ENCODE measurements at places on chromosomes 13 and 19. TPM values are rescaled to one million over a fixed set of nuclear protein-coding genes. Genes with fewer than 3 reads are reported as not detected.

HTR2A gene
- total RNA-seq = 0.89 TPM

DNA sequence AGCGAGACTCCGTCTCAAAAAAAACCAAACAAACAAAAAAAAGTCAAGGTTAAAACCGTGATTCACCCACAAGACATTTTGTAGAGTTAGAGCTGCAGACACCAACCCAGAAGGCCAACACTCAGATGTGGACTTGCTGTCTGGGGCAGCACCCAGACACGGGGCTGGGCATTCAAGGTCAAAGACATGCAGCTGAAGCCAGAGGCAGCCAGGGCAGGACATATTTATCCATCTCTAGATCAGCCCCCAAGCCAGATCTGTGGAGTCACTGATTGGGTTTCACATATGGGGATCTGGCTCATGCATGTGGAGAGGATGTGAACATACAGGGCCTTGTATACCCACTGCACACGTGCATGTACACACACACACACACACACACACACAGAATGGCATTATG lies 3.6 kb downstream of the KLK15 start:
- DNase-seq = no peak

DNA sequence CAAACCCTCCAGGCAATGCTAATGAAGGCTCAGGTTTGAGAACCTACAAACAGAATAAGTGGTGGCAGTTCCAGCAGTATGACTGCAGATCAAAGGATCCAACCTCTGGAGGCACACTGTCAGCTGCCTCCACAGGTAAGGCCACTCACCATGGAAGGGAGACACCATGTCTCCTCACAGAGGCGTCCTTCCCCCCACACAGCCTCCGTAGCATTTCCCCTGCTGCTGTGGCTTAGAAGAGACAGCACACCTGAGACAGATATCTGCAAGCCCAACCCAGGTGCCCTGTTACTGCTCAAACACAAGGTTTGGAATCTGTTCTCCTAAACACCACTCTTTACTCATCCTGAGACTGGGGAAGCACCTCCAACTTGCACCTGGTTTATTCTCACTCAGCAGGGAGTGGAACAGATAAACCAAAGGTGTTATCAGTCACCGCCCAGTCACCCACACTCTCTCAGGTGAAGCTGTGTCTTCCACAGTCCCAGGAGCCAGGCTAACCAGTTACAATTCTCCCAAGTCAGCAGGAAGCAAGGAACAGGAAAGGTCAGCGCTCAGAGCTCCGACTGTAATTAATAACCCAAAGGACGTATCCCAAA lies 311.2 kb downstream of the FOXO1 start:
- no peak for DNase-seq

DNA sequence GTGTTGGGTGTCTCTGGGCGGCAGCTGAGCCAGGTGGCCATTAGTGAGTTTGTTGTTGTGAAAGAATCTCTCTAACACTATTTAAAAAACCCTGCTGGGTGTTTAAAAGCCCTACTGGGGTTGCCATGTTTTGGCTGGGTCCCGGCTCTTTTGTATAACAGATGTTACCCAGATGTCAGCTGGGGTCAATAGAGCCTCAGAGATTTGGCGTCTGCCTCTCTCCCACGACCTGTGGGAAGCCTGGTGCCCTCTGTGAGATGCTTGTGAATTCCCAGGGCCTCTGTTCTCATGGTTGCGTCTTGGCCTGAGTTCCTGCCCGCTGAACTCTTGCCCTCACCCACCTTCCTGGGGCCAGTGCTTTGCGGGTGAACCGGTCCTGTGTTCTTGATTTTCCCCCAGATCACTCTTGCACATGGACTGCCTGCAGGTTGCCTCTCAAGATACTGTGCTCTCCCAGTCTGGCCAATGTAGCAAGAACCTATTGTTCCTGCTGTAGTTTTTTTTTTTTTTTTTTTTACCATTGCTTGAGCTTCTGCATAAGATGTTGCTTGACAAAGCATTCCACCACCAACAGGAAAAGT lies 9.5 kb downstream of the NFILZ start:
- no peak for DNase-seq

- no peak for DNase-seq
These were observed 20.6 kb downstream of the MIR17HG start for GRCh38 chr13:91368101-91368500.
